Trophoblast cell (in vitro differentiated cells and primary cell): ENCODE measurements at places on chromosomes 3 and 15.

DNA sequence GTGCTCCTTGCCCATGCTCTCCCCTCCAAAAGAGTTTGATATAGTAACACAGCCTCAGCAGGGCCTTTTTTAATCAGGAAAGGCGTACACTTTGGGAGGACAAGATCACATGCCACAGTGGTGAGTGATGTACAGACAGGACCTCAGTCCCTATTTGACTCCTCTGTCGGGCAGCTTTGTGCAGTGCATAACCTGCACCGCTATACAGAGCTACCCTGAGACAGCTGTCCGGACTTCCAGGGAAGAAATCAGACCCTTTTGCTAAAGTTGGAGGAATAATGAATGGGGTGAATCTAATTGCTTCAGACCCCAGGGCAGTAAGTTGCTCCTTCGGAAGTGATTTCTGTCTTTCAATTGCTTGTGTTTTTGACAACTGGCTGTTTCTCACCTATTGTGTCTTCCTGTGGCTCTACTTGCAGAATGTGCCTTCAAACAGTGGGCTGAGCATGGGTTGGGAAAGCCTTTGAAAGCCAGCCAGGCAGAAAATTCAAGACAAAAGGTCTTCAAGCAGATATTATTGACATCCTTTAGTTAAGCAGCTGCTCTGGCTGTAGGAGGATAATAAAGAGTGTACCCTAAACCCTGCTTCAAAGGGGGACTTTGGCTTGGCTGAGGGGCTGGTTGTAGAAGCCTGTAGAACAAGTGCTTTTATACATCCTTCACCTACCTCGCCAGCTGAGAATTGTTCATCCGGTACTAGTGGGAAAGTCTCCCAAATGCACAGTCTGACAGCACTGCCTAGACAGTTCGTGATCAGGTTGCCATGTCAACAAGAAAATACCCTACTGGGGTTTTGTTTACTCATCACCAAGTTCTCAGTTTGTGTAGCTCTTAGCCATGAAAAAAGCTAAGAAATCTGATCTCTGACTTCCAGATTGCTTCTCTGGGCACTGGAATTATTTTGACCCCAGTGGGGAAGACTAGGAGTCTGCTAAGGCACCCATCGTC is 35.1 kb downstream of the SNTN start:
- DNase-seq: no peak

DNA sequence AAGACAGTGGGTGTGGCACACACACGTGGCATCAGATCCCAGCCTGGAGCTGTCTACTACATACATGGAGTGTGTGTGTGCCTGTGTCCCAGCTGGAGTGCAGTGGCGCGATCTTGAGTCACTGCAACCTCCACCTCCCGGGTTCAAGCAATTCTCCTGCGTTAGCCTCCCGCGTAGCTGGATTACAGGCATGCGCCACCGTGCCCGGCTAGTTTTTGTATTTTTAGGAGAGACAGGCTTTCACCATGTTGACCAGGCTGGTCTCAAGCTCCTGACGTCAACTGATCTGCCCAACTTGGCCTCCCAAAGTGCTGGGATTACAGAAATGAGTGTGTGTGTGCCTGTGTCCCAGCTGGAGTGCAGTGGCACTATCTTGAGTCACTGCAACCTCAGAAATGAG is 108.8 kb downstream of the IL12A start:
- no peak for DNase-seq

DNA sequence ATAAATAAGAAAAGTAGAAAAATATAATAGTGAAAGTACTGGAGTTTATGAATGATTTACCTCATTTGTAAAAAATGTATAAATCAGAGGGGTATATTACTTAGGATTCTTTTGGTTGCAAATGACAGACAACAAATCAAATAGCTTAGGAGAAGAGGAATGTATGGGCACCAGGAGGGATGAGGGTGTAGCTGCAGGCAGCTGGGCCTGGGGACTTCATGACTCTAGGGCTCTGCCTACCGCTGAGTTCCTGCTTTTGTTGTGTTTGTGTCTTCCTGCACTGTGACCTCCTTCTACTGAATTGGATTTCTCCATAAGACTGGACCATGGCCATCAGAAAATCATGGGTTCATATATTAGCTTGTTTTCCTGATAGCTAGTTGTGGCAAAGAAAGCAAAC is 27.9 kb upstream of the PDE8A start:
- DNase-seq: peak; percentile 84

DNA sequence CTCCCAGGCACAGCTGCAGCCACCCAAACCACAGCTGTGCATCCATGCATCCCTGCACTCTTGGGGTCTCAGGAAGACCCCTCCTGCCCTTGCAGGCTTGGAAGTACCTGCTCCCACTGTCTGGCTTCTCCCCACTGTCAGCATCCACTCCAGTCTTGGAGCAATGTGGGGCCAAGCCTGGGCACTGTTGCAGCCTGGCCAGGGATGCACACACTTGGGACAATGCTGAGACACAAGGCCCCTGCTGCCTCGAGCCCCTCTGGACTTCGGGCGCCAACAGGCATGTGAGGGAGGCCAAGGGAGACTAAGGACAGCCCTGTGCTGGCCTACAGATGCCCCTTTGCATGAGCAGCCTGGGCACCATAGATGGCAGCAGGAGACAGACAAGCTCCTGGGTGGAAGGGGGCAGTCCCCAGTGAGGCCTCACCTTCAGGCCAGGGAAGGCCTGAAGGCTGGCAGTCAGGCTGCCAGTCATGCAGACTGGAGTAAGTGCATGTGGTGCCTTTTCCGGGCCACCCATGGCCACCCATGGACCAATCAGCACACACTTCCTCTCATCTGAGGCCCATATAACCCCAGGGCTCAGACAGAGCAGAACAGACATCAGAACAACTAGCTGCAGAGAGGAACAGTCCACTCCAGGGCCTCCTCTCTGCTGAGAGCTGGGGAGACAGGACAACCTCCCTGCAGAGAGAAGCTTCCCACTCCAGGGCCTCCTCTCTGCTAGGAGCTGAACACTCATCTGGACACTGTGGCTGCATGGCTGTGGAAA is 219.0 kb downstream of the VGLL3 start:
- no peak for DNase-seq

DNA sequence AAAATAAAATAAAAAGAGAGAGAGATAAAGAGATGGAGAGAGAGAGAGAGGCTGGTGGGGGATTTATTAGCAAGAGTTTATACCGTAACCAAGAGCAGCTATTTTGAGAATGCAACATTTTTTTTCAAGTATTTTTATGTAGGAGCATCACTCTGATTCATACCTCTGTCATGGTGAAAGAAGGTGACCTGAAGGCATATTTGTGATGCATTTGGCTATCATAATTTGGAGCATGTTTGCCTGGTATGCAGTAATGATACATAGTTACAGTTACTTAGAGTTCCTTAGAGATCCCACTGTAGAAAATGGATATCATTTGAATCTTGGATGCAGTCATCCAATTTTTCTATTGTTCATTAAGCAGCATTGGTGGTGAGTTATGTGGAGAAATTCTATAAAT is 1472.4 kb downstream of the SI start:
- peak; percentile 23 for DNase-seq

DNA sequence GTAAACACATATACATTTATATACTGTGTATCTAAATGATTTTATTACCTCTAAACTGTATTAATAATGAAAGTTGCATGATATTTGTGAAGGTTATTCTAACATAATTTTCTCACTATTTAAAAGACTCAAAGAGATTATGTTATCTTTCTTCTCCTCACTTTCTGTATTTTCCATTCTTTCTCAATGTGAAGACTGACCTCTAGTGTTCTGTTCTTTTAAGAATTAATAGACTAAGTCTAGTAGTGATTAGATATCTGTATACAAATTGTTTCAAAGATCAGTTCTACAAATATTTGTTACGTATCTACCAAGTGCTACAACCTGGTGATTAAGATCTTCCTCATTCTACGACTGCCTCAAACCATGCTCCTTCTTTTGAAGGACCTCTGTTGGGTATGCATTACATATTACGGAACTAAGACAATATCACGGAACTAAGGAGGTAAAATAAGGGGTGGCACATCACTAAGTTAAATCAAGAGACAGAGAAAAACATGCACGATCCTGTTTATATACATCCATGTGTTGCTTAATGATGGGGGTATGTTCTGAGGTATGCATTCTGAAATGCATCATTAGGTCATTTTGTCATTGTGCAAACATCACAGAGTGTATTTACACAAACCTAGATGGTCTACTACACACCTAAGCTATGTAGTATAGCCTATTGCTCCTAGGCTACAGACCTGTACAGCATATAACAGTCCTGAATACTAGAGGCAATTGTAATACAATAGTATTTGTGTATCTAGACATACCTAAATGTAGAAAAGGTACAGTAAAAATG is 161.5 kb upstream of the KBTBD8 start:
- peak; percentile 32 for DNase-seq

- DNase-seq: no peak
These were observed 74.0 kb upstream of the TRPM1 start for GRCh38 chr15:31175484-31175883.

DNA sequence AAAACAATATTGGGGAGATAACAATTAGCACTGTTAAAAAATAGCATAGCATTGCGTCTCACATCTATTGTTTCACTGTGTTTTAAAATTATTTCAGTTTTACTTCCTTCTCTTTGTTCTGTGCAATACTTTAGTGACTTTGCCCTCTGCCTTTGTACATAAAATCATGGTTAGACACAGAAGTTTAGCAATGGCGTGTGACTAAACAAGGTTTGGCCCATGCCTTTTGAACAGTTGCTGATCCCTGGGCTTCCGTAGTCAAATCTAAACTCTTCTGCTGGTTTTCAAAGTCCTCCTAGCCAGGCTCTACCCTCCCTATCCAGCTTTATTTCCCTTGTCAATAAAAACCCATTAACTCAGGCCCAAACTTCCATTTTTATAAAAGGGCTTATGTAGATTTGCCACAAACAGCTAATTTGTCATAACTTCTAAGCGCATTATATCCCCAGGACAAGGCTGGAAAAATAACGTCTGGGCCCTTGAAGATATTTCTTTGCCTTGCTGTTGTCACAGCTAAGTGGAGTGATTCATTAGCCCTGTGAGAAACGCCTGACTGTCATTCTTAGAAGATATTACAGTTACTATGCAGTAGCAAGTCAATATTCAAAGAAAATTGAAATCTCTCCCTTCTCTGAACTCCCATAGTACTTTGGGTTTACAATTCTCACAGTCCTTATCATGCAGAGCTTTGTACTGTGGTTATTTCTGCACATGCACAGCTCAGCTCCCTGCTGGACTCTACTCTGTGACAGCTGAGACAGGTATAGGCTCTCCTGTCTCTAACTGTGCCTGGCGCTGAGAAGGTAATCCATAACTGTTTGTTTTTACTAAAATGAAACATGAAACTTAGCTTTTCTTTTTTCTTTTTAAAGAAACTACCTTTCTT is 123.4 kb upstream of the SLC24A5 start:
- no peak for DNase-seq
